Ammon's horn (tissue), 1 donor: ENCODE measurements at places on chromosomes 1 and 21.
A peak's percentile ranks its signal among the peaks of the same experiment; 100 is the strongest.

GRCh38 chr1:172398970-172399755 is 21.3 kb upstream of the C1orf105 start:
- DNase-seq, result peak; percentile 88

DNA sequence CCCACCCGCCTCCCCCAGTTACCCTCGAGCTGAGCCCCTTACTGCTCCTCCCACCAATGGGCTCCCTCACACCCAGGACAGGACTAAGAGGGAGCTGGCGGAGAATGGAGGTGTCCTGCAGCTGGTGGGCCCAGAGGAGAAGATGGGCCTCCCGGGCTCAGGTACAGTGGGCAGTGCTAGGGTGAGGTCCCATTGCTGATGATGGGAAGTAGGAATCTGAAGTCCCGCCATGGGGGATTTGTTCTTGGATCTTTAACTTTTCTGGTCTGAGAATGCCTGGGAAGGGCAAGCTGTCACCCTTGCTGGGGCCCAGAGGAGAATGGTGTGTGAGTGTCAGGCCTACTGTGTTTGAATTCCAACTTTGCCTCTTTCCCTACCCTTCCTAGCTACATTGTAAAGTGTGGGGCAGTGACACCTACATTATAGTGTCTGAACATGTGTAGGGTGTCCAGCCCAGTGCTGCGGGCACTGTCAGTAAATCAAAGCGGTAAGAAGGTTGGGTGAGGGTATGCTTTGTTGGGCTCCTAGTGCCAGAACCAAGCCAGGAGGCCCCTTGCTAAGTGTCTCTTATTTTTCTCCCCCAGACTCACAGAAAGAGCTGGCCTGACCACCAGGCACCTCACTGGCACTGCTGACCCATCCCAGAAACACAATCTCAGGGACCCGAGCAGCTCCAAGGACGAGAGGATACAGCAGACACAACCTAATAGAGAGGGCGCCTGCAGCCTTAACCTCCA is 44.7 kb downstream of the YARS1 start:
- no peak for DNase-seq

DNA sequence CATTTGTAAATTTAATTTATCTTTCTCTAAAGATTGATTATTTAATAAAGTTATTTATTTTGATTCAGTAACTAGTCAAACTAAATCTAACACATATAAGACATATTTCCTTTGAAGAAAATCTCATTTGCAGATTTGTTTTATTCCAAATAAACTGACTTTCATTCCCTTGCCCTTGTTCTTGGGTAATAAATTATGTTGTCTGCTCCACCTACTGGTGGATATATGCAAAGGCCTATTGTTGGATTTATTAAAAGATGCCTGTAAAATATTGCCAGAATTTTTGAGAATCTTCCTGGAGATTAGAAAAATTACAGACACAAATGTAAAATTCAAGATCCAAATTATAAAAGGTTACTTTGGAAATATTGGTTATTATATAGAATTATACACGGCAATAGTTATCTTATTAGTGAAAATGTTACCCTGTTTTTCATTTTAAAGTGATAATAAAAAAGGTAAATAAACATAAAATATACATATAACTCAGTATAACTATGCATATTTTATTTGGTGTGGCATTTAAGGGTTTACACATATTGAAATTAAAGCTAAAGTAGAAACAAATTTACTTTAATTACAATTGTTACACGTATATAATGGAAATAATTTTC is 116.1 kb downstream of the SPATA17 start:
- peak; percentile 20 for DNase-seq

GRCh38 chr1:98112626-98113025 is 191.8 kb upstream of the DPYD start:
- DNase-seq, result no peak

GRCh38 chr1:247669225-247669624 is 10.3 kb downstream of the OR13G1 start:
- DNase-seq, result no peak

- DNase-seq, result peak; percentile 47
These were observed 16.9 kb downstream of the ATG4C start for GRCh38 chr1:62800825-62801306.

GRCh38 chr21:41219498-41220207 is 51.7 kb downstream of the BACE2 start:
- no peak for DNase-seq

DNA sequence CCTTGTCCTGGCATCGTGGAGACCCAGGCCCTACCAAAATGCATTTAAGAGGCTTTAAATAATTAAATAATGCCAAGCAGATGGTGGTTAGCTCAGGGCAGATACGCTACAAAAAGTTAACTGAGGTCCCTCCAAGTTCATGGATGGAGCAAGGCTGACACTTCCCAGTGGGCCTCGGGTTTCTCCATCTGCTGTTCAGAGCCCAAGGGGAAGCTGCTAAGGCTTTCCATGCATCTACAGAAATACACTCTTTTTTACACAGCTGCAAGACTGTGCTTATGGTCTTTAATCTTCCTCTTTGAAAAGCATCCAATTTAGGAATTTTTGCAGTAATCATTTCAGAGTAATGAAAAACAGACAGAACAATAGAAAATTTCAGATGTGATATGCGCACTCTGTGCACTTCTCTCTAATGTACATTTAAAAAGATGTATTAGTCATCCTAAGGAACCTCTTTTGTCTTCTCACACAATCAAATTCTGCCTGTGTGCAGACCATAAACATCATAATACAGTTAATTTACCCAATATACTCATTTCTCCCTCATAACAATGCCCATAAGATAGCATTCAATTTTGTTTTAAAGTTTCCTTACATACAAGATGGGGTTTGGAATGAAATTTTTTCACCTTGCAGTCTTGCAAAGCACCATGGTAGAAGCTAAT is 173.2 kb upstream of the ATP1B1 start:
- DNase-seq, result no peak

- DNase-seq, result no peak
These were observed 171.4 kb upstream of the ZP4 start for GRCh38 chr1:238061967-238062613.

- DNase-seq, result no peak
These were observed 1024.8 kb downstream of the PLA2G4A start for GRCh38 chr1:187853505-187853904.
